ENCODE measurements at places on chromosomes 2 and 18.

DNA sequence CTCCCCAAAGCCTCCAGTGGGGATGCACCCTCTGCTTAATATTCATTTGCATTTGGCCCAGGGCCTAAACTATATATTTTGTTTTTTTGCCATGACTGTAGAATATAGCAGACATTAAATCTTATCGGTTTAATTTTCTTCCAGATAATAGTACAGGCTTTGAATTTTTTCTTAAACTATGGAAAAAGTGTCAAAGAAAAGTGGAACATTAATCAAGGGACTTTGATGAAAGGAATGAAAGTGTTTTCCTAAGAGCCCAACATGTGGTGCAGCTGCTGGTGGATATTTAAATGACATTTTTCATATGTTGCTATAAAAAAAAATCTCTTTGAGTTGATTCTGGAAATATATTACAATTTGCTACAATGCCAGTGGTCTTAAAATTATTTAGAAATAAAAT lies 346.8 kb downstream of the CYP26B1 start:
- no peak for DNase-seq

GRCh38 chr2:36379710-36380448 lies 24.3 kb downstream of the CRIM1 start:
- no peak for DNase-seq

- no peak for DNase-seq
Observed at GRCh38 chr18:58542426-58543159, 86.3 kb downstream of the ALPK2 start.

- DNase-seq, result no peak
Observed at GRCh38 chr2:16224298-16225045, 284.1 kb downstream of the MYCN start.

- no peak for DNase-seq
Observed at GRCh38 chr2:155690785-155691184, 641.7 kb downstream of the NR4A2 start.

GRCh38 chr2:99636144-99637034 lies 146.6 kb upstream of the REV1 start:
- DNase-seq, result no peak

GRCh38 chr2:119367472-119368099 lies 809 bp downstream of the DBI start:
- no peak for DNase-seq

DNA sequence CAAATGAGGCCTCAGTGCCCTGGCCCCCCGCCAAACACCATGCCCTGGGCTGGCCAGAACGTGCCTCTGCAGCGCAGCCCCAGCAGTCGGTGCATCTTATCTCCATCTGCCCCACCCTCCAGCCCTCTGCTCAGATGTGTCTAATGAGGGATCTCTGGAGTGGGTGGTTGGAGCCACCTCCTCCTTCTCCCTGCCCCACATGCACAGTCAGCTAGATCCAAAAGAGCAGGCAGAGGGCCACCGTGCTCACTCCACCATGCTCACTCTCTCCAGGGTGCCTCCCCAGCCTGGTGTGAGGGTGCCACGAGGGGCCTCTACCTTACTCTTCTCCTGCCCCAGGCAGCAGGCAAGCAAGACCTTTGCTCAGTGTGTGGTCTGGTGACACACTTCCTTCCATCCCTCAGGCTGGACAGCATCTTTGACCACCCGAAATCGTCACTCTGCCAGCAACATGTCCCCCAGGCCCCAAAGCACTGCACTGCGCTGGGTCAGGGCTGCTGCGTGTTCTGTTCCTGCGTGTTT lies 266.1 kb upstream of the HDAC4 start:
- DNase-seq, result no peak

DNA sequence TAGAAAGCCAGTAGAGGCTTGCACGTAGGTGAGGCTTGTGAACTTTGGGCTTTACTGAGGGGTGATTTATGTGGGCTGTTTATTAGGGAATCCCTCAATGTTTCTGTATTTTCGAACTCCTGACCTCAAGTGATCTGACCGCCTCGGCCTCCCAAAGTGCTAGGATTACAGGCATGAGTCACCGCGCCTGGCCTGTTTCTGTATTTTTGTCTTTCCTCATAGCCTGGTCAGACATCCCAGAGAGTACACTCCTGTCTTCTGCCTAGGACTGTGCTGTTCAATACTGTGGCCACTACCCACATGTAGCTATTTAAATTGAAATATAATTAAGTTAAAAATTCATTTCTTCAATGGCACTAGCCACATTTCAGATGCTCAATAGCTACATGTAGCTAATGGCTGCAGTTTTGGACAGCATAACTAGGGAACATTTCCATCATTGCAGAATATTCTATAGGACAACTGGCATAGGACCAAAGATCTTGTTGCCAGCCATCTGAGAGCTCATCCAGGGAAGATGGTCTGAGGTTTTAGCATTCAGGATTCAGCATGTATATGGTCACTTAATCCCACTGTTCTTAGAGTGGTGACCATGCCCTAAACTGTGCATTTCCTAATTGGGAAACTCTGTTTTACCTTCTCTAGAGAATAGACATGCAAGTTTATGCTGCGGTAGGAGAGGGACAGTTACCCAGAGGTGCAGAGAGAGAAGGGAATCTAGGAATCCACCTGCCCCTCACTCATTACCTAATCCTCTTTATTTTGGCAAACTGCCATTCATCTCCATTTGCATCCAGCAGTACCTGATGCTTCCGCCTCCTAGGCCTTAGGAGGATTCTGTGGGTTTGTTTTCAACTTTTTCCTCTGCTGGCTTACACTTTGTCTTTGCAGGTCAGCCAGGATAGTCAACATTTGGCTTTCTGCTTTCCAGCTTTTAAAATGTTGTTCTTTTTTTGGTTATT lies 64.4 kb downstream of the LCLAT1 start:
- no peak for DNase-seq

GRCh38 chr2:241469746-241470145 lies 38.6 kb downstream of the STK25 start:
- DNase-seq, result no peak

DNA sequence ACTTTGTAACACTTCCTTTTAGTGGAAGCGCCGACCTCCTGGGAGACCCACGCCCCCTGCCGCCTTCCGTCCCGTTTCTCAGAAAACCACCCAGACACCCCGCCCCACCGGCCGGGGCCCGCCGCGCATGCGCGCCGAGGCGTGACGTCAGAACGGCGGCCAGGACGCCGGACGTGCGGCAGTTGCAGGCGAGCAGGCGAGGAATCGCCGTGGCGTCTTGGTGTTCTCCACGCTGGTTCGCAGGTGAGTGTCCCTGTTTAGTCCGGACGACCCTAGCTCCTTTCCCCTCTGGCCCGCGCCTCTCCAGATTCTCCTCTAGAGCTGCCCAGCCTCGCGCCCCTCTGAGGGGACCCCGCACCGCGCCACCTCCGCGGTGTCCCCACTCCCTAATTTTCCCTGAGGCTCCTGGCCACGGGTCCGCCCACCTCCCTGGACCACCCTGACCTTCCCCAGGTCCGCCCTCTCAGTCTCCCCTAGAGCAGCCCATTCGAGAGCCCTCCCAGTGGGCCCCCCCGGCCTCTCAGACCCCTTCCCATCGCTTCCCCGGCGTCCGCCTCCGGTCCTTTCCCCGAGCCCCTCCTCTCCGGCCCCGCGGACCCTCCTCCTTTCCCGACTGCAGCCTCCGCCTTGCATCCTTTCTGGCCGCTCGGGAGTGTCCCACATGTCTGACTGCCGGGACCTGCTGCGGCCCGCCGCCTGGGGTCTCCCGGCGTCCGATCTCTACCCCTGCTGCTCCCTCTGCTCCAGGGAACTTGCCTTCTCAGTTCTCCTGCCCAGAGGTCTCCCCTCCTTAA lies at the start of gene PLEKHB2:
PLEKHB2 (plus strand) TSS at position 181 of the 794 bp plus-strand sequence. CDS start 15,606 bp downstream, outside the sequence.
- peak; percentile 60 for DNase-seq

DNA sequence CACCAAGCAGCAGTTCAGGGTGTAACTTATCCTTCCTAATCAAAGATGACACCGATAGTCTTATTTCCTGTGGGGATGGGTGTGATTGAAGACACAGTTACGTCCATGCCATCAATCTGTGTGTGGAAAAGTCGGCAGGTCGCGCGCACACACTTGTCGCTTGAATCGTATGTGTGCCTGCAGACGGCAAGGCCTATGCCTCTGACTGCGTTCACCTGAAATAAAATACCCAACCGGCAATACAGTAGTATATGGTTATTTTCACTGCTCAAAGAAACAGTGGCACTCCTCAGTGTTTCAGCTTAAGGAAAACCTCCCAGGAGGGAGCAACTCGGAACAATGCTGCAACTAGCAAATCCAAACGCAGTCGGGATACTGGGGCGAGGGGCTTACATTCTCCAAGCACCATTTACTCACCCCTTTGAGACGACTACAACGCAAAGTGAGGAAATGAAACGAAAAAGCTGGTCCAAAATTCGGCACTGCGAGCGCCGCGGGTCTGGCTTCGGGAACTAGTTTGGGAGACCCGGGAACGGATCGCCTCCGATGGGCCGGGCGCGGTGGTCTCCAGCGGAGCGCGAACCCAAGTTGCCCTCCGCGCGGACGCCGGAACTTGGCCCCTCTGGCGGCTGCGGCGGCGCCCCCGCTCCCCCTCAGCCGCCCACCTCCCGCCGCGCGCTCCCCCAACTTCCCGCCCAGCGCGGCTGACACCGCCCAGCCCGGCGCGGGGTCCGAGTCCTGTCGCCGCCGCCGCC lies 675 bp downstream of the PRKD3 start:
- DNase-seq, result no peak

- no peak for DNase-seq
Observed at GRCh38 chr2:56082665-56083064, 101.1 kb upstream of the CCDC85A start.

DNA sequence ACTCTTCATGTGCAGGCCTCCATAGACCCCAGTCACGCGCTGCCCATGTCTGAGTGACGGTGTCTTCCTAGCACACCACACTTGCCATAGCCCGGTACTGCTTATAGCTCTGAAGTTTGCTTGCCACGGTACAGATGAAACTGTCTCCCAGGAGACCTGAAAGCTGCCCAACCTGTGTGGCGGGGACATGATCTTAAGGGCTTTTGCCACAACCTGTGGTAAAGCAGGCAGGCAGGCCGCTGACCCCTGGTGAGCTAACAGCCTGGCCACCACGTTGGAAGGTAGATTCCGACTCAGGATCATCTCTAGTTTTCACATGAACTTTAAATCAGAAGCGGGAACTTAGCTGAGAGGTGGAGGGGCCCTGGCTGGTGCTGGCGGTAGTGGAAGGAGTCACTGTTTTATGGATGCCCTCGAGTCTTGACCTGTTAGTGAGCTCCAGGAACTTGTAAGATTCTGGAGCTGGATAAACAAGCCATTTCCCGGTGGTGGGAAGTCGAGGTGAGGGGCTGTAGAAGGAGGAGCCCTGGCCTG lies 153.3 kb downstream of the ZNF236 start:
- DNase-seq, result no peak

- DNase-seq, result no peak
Observed at GRCh38 chr2:105515581-105516415, 116.9 kb upstream of the FHL2 start.

DNA sequence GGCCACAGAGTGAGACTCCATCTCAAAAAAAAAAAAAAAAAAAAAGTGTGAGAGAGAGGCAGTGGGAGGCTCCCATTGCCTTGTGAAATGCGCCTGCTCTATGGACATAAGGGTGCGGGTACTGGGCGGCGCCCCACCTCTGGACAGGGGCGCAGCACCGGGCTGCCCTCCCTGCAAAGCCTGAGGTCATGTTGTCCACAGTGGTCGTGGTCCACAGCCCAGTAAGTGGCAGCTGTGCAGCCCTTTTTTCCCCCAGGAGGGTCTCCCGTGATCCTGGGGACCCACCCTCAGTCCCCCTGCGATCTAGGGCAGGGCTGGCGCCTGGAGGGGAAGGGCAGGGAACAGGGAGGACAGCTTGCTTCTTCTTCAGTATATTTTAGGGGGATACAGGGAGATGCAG lies 37.8 kb downstream of the LPIN1 start:
- DNase-seq, result no peak

DNA sequence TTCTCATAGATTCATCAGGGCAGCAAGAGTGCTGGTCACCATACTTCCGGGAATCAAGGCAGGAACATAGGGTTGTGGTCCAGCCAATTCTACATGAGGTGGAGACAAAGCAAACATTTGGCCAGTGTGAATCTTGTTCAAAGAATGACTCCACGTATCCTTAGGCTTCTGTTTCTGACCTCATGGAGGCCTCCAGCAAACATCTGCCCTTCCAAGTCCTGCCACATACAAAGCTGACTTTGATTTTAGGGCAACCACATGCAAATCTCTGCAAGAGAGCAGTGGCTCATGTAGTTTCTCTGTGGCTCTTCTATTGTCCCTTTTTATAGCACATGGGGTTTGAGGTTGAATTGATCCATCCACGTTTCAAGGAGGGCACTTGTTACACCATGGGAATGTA lies 132.1 kb upstream of the MMADHC start:
- no peak for DNase-seq

DNA sequence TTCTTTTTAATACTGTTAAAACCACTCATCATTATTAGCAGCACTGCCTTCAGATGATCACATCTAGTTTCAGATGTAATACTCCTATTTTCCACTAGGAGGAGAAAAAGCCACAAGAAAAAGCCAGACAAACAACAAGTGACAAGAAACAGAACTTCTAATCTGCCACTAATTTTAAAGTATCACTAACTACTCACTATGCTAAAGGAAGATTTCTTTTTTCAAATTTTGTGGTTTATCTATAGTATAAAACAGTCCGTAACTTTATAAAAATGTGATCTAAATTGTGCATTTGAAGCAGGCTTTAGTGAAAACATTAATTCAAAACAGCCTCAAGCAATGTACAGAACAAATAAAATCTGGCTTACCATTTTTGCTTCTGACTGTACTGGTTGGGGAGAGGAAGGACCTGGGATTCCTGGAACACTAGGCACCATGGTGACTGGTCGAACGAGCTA lies 56.8 kb downstream of the ATF2 start:
- no peak for DNase-seq

DNA sequence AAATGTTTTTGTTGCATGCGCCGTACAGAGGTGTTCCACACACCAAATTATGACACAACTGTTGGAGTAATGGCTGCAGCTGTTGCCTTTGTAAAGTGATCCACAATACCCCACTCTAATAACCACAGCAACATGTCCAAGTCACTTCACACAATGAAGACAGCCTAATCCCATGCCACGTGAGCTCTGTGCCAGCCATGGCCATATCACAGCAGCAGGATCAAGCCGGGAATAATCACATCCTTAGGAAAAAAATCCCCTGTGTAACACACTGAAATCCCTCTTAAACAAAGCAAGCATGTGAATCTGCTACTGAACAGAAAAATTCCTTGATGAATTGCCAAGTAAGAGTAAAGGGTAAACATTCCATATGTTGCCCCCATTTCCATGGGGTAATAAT lies 179.5 kb upstream of the PARD3B start:
- peak; percentile 36 for DNase-seq

- DNase-seq, result no peak
Observed at GRCh38 chr18:78505851-78506461, 473.7 kb upstream of the SALL3 start.

- DNase-seq, result no peak
Observed at GRCh38 chr2:236305531-236305930, 41.3 kb upstream of the ASB18 start.

GRCh38 chr18:11009147-11009546 lies 140.2 kb downstream of the PIEZO2 start:
- DNase-seq, result no peak

- DNase-seq, result no peak
Observed at GRCh38 chr18:2172881-2173280, 398.4 kb downstream of the METTL4 start.

Measured in skeletal muscle cell (primary cell).